Osteoblast (primary cell): ENCODE measurements at places on chromosomes 7 and 10. TPM values are rescaled to one million over a fixed set of nuclear protein-coding genes. Genes with fewer than 3 reads are reported as not detected.
A peak's percentile ranks its signal among the peaks of the same experiment; 100 is the strongest.

Gene ZNF503
- 18.5 and 19.4 TPM in 2 replicates for total RNA-seq

Gene PKD2L1
- total RNA-seq: not detected in 2 replicates

DNA sequence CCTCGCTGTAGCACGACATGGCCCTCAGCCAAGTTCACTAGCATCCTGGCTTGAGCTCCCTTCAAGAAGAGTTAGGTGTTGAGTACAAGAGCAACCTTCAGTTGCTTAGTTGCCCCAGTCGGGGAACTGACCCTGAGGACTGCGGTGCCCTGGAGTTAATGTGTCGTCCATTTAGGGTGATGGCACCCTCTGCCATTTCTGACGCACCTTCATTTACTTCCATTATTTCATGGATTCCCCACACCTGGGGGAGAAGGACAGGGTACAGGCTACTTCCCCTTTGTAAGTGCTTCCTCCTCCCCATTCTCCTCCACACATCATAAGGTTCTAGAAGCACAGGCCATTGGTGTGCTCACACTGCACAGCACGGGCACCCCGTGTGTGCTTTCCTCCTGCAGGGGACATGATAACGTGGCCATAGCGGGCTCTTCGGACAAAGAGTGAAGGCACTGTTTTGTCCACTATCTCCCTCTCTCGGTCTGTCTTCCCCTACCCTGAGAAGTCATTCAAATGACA is 1.8 kb downstream of the ALOX5 start:
- peak; percentile 81 for DNase-seq

DNA sequence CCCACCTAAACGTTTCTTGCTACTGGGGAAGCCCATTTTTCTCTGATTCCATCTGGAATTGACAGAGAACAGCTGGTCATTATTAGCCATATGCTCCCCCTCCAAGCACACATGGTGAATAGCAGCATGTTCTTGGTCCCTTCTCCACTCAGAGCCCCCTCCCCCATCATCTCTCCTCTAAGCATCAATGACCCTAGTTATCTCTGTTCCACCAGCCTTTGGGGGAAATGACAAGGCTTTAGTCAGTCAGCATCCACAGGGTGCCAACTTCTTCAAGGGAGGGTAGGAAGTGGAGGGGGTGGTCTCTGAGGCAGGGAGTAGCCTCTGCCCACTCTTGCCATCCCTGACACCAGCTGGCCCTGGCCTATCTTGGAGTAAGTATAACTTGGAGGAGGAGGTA is 163.1 kb downstream of the UBE2H start:
- peak; percentile 63 for DNase-seq

DNA sequence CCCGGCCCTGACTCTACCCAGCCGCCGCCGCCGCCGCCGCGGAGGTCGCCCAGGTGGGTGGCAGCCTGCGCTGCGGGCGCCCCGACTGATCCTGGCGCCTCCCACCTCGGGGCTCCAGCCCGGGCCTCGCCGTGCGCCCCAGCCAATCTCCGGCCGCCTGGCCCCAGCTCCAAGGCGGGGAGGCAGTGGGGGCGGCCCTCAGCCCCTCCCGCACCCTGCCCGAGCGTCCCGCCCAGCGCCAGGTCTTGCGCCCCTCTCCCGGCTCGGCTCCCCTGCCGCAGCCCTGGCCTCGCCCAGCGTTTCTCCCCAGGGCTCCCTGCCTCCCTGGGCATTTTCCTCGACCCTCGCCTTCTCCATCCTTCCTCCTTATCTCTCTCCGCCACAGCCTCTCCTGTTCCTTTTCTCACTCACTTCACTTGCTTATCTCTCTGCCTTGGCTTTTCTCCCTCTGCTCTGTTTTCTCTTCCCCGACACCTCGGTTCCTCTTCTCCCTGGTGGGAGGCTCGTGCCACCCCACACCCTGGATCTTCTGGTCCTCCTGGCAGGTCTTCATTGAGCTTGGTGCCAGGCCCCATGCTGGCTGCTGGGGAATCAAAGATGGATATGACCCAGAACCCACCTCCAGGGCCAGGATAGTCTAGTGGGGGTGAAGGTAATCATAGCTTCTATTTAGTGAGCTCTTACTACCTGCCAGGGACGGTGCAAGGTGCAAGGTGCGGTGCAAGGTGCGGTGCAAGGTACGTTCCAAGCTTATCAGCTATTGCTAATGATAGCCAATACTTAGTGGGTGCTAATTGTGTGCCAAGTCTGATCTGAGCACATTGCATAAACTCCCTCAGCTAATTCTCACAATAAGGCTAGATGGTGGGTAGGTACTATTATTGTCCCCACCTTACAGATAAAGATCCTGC is at the start of gene SFRP5:
SFRP5 (minus strand) TSS at position 87 of the 911 bp plus-strand sequence. CDS start 166 bp downstream, outside the sequence.
- DNase-seq: peak; percentile 84

Gene AKR1C8
- not detected in 2 replicates for total RNA-seq

Gene GALNT17
- 0.29 and 0.36 TPM in 2 replicates for total RNA-seq

DNA sequence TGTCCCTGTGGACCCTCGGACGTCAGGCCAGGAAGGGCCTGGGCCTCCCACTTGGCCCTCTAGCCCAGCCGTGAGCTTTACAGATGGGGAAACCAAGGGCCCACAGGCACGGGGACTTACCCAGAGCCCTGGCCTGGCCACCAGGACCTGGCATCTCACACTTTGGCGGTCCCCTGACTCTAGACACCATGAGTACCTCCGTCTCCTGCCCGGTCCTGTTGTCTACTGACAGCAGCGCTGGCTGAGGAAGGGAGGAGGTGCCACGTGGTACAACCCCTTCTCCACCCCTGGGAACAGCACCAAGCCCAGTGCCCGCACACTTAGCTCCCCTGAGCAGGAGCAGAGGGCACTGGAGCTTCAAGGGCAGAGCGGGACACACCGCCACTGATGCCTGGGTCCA is 26.1 kb downstream of the ADGRA1 start:
- no peak for DNase-seq

DNA sequence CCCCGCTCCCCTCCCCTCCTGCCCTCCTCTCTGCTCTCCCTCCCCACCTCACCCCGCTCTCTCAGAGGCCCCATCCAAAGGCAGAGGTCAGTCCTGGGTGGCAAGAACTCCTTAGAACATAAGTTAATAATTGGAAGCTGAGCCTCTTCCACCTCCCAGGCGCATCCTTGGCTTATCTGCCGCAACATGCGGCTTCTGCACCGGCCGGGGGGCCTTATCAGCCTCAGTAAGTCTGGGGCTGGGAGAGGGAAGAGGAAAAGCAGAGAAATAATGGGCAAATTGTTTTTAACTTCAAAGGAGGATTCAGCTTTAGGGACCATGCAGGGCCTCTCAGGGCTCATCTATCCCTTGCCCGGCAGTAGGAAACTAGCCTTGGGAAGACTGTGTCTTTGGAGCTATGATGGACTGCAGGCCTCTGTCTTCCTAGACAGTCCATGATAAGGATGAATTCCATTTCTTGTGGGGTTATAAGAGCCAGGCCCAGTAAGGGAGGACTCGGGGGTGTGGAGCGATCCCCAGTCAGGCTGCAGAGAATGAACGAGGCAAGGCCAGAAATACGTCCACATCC is 411.6 kb downstream of the PLXNA4 start:
- no peak for DNase-seq

DNA sequence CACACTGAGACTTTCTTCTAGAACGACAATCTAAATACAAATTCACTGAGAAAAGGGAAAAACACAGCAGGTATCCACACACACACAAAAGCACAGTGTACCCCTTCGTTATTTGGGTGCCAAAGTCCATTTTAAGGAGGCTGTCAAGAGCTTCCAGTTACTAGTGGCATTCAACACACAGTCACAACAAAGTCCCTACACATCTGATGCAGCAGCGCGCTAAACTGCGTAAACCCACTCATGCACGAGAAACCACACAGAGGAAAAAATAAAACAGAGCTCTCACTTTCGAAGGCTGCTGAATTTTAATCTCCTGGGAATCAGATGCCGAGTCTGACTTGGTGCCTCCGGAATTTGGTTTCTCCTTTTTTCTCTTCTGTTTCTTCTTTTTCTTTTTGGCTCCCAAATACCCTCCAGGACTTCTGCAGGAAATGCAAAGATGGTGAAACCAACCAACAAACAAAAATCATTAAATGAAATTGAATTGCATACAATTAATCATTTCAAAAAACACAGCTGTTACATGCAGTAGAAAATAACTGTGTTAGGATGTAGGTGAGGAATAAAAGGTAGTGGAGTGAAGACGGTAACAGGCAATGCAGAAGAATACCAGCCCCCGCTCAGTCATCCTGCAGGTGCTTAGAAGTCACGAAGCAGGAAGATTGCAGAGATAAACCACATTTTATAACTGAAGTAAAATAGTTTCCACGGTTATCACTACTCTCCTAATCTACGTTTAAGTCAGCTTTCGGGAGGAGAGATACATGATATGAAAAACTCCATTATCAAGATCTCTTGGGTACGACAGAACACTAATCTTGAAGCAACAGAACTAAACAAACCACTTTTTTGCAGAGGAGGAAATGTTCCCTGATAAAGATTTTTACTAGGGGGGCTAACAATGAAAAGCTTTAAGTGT is 27.1 kb downstream of the NMT2 start:
- DNase-seq: peak; percentile 66

DNA sequence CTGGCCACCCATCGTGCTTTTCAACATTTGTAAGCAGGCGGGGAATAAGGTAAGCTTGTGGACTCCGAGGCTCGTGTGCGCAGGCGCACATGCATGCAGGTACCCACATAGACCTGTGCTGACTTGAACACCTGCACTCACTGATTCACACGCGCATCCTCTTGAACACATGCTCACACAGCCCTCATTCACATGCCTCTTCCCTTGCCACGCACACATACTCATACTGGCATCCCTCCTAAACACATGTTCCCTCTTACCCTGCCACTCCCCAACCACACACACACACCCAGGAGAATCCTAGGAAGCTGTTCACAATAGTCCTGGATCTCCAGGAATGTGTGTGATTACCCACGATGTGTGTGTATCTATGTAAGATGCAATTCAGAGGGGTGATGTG is 44.1 kb upstream of the LBX1 start:
- peak; percentile 32 for DNase-seq

Gene NAT16
- total RNA-seq: not detected in 2 replicates

DNA sequence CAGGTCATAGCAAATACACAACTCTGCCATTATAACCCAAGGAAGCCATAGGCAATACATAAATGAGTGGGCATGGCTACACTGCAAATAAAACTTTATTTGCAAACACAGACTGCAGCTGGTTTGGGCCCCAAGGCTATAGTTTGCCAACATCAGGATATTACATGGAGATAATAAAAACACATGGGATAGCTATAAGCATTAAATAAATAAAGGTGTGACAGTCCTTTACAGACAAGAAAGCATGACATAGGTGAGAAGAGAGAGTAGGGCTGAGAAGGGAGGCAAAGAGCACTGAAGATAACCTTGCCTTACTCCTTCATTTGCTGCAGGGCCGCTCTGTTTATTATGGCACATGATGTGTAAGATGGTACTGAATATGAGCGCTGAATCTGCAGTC is 135.1 kb upstream of the GHITM start:
- DNase-seq: no peak

Gene CFTR
- total RNA-seq: not detected in 2 replicates

DNA sequence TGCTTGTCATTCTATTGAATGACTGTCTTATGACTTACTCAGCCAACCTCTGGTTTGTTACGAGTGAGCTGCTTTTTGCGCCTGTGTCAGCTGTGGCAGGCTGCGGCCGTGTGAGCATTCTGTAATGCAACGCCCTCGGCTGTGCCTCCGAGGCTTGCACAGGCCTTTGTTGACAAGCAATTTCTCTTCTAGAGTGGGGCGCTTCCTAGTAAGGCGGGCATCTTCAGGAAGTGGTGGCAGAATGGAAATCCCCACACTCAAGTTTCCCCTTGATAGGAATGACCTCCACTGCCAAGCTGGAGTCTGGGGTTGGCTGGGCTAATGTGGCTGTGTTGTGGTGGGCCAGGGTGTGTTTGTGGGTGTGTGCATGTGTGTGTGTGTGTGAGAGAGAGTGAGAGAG is 20.2 kb upstream of the TMEM178B start:
- DNase-seq: peak; percentile 34

DNA sequence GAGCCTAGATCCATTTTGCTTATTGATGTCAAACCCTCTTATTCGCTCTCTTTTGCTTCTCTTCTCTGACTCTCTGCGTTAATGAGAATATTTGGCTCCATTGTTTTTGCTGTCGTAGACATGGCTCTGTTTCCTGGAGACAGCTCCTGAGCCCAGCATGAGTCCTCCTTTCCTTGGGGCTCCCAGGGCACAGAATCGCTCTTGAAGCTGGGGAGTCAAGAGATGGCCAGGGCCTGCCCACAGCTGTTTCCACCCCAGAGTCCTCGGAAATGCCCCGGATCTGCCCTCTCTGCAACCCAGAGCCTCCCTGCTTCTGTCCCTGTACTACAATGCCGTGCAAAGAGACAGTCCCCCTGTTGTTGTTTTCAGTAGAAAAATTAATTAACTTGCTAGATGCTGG is 566.7 kb upstream of the FOXK1 start:
- no peak for DNase-seq

Gene ANKRD61
- total RNA-seq: not detected in 2 replicates

Gene GPAM
- 10.5 and 15.6 TPM in 2 replicates for total RNA-seq

DNA sequence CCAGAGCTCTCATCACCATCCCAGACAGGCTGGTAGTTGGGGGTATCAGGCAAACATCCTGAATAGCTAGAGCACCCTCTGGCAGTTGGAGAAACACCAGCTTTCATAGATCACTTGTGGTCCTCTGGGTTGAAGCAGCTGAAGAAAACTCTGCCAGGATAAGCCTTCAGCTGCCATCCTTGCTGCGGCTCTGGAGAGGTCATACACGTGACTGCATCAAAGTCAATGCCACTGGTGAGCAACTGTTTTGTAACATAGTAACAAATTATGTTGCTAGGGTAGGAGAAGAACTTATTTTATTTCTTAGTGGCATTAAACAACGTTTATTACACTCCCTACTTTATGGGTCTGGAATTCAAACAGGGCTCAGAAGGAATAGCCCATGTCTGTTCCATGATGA is 19.2 kb upstream of the PANK1 start:
- no peak for DNase-seq

Gene PRPS1L1
- total RNA-seq: not detected in 2 replicates

DNA sequence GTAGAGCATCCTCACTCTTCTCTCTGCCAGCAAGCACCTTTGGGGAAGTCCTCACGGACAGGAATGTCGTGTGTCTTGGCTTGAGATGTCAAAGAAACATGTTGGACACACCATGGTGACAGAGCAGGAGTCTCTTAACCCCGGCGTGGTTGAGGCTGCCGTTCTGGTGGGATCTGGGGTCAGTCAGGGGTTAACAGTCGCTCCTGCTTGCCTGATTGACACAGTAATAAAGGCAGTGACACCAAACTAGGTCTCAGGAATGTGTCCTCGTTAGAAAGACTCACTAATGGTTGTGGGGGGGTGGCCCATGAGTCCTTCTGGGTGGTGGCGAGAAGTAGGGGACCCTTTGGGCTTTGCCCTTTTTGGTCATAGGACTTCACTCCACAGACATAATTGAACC is 69.0 kb downstream of the TCF7L2 start:
- DNase-seq: no peak

Gene TFEC
- under 0.01 and 0.36 TPM in 2 replicates for total RNA-seq

DNA sequence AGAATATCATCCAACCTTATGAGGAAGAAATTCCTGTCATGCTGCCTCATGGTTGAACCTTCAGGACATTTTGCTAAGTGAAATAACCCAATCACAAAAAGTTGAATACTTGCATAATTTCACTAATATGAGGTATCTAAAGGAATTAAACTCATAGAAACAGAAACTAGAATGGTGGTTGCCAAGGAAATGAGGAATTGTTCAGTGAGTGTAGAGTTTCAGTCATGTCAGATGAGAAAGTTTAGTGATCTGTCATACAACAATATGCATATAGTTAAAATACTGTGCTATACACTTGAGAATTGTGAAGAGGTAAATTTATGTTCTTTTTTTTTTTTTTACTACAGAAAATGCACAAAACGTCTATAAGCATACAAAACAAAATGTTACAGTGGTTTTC is 60.7 kb downstream of the R3HCC1L start:
- no peak for DNase-seq
